ENCODE measurements at places on chromosomes 6 and 20.

GRCh38 chr6:85678026-85678601, 35.4 kb upstream of the SYNCRIP start:
- DNase-seq: no peak

DNA sequence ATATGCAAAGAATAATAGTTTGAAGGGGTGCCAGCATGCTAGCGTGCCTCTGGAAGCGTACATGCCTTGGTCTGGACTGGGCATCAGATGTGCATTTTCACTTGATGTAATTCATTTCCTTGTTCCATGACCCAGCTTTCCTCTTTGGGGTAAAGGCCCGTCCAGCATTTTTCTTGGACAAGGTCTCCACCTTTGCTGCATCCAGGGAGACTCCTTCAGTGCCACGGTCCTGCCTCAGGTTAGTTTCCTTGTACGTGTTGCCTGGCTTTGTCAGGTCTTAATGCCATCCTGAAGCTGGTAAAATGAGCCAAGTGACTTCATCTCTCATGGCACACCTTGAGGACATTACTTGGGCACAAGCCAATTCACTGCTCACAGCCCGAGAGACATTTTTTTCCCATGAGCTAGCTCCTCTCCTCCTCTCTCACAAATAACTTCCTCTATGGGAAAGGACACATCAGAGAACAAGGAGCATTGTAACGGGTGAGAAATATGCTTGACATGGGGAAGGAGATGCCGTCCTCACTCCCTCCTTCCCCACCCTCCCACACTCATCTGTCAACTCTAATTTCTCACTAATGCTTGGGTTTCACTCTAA, 23.9 kb downstream of the EDN1 start:
- DNase-seq: no peak

DNA sequence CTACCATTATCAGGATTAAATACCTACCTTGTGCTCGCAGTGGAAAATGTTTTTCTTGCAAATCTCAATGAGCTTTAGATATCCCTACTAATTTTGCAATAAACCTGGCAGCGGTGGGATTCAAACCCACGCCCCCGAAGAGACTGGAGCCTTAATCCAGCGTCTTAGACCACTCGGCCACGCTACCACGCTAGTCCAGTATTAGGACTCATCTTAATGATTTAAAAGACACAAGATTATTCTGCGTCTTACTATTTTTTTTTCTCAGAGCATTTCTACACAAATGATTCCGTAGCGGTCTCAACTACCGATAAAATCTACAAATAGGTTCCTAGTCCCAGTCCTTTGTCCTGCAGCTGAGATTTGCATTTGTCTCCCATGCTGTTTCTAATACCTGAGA, 35.2 kb upstream of the ZSCAN23 start:
- DNase-seq: no peak

DNA sequence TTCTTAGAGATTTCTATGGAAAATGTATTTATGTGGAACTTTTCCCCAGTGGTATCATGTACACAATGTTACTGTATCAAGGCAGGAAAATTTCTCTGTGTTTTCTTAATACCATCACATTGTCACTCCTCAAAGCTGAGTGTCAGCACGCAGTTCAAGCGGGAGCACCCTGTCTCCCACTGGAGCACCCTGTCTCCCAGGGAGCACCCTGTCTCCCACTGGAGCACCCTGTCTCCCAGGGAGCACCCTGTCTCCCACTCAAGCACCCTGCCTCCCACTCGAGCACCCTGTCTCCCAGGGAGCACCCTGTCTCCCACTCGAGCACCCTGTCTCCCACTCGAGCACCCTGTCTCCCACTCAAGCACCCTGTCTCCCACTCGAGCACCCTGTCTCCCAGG, 51.3 kb downstream of the PSMG4 start:
- no peak for DNase-seq

DNA sequence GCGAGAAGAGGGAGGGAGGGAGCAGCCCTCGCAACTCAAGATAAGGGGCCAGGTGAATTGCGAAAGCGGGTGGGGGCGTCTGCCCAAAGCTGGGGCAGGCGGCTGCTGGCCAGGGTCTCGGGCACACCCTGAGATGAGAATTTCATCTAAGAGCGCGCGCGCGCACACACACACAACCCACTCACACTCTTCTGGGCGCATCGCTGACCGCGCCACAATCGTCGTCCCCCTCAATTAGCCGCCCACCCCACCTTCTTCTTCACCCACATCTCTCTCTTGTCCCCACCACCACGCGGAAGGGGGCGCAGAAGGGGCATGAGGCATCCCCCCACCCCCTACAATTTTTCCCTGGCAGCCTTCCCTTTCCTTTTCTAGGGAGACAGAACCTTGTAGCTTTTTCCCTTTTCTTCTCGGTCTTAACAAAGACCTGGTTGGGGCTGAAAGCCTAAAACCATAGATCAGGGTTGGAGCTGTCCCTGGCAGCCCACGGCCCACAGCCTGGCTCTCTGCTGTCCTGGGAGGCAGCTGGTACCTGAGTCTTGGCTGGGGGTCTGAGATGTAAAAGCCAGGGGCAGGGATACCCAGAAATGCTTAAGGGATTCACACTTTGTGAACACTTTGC, 737 bp upstream of the PTPRT start:
- DNase-seq: no peak

DNA sequence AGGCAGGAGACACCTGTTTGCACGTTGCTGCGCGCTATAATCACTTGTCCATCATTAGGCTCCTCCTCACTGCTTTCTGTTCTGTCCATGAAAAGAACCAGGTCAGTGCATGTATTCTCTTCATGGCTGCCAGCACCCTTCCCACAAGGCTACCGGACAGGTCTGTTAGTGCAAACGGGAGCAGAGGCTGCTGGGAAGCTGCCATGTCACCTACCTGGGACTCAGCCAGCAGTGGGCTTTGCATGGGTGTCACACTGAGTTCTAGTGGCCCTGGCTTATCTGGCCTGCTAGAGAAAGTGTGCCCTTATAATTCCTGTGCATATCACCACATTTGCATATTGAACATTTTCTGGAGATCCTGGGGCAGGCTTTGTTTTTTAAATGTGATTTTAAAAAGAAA, 24.8 kb downstream of the LYRM2 start:
- DNase-seq: no peak

- no peak for DNase-seq
Measured at GRCh38 chr6:154127657-154128056, 88.6 kb downstream of the OPRM1 start.

DNA sequence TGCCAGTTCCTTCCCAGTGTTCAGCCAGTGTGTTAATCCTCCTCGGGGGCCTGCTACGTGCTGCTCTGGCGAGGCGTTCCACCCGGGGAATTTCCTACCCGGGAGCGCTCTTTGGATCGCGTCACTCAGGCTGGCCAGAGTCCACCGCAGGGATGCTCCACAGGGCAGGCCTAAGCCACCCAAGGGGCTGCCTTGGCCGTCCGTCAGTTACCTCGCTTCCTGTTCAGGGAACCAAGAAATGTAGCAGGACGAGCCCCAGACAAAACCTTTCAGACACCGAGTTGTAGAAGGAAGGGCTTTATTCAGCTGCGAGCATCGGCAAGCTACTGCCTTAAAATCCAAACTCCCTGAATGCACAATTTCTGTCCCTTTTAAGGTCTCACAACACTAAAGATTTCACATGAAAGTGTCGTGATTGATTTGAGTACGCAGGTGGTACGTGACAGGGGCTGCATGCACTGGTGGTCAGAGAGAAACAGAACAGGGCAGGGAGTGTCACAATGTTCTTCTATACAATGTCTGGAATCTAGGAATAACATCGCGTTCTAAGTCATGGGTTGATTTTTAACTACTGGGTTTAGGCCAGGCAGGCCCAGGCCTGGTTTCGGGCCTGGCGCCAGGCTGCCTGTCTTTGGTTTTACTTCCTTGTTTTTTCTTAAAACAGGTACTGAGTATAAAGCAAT, 15.7 kb upstream of the POU5F1 start:
- DNase-seq: no peak

DNA sequence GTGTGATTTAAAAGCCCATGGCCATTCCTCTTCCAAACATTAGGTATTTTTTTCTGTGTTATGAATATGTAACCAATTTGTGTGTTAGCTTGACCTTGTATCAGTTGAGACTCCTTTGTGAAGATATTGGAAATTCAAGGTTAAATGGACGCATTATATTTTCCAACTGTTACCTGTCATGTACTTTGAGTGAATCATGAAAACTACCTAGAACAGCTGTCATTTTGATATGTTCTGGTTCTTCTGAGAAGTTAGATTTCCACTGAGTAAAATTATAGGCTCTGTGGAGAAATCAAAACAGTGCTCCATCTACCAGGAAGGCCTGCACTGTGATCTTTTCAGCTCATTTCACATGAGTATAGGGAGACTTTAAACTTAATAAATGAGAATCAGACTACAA, 470.0 kb downstream of the NKAIN2 start:
- no peak for DNase-seq

DNA sequence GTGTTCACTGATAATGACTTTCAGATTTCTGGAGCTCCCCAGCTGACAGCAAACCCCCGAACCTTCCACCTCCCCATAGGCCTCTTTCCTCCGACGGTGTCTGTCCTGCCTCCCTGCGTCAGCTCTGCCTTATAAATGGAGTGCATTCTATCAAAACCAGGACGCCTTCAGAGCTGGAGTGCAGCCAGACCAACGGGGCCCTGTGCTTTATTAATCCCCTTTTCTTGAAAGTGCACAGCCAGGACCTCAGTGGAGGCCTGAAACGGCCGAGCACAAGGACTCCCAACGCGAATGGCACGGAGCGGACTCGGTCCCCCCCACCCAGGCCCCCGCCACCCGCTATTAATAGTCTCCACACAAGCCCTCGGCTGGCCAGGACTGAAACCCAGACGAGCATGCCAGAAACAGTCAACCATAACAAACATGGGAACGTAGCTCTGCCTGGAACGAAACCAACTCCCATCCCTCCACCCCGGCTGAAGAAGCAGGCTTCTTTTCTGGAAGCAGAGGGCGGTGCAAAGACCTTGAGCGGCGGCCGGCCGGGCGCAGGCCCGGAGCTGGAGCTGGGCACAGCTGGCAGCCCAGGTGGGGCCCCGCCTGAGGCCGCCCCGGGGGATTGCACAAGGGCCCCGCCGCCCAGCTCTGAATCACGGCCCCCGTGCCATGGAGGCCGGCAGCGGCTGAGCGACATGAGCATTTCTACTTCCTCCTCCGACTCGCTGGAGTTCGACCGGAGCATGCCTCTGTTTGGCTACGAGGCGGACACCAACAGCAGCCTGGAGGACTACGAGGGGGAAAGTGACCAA, 42.3 kb upstream of the NAA20 start:
- DNase-seq: no peak

DNA sequence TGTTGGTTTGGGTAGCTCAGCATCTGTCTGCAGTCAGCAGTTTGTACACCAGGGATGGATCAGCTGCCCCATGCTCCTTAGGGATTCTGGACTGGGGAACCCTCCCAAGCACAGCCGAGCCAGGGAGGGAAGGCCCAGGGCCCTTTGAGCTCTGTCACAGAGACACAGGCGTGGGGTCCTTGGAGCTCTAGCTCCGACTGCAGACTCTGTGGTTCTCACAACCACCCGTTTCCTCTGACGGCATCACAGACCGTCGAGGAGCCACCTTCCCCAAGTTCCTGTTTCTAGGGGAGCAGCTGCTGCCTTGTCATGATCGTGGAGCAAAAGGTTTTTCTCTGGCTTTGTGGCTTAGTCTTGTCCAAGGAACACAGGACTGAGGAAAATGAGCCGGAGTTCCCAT, at the start of gene SLA2:
SLA2 (minus strand) TSS at position 199 of the 400 bp plus-strand sequence. CDS start 4,861 bp downstream, outside the sequence.
- peak; percentile 25 for DNase-seq

DNA sequence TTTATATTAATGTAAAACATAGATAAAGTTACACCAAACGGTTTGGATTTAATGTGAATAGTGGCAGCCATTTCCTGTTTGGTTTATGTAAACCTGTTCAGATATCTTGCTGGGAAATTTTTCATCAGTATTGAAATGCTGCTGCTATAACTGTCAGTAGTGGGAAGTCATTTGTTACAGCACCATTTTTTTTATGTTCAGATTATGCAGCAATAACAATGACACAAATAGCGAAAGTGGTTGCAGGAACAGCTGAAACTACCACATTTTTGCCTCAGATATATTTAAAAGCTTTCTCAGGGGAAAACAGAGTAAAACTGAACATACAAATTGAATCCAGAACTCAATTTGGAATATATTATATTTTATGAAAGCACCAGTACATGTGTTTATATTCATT, 128.8 kb upstream of the SIM1 start:
- no peak for DNase-seq

DNA sequence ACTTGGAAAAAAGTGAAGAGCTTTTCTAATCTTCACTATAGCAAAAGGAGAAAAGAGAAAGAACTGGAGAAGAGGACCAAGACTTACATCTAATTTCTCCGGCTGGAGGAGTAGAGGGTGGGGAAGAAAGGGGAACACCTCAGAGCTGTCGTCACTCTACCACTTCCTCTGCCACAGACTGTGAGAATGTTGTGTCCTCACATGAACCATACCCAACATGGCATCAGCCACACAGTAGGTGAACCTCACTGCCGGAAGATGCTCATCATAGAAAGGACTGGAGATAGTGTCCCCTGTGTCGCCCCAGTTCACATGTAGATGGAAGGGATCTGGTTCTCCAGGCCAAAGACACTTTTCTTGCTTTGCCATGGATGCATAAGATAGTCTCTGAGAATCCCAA, 604.4 kb upstream of the NOX3 start:
- DNase-seq: no peak

DNA sequence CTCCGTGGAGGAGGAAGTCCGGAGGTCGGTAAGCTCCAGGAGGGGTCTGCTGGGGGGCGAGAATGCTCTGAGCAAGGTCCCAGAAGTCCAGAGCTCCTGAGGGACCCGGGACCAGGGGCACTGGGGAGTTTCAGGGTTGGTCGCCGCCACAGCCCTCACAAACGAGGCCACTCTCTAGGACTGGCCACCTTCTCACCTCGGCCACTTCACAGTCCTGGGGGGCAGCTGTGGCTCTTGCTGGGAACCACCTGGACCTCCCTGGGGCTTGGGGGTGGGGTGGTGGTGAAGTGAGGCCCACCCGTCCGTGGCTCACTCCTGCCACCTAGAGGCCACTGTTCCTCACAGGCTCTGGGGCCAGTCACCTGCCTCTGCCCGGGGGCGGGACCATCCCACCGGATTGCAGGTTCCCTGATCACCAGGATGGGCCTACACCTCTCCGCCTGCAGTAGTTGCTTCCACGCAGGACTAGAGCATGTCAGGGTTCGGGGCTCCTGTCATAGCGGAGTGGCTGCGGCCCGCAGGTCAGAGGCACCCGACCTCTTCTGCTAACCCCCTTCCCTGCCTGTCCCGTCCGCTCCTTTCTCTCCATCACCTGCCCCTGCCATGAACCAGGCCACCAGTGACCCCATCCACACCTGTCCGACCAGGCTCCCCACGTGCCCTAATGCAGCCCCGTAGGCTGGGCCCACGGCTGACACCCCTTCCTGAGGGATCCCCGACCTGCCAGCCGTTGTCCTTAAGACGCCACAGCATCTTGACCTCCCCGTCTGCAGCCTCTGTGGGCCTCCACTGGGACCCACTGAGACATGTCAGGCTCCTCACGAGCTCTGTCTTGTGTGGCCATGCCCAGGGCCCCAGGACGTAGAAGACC, 5.1 kb upstream of the TCEA2 start:
- DNase-seq: peak; percentile 76

- DNase-seq: no peak
Measured at GRCh38 chr6:45966797-45967196, 48.9 kb downstream of the CLIC5 start.

- no peak for DNase-seq
Measured at GRCh38 chr6:18400831-18401446, 13.8 kb downstream of the RNF144B start.

- DNase-seq: no peak
Measured at GRCh38 chr6:6682225-6682624, 93.7 kb downstream of the LY86 start.
